Left hindlimb (tissue), 1 donor: ENCODE measurements at places on chromosomes 6 and 20.

GRCh38 chr6:9862603-9863167 is 552.2 kb downstream of the TFAP2A start:
- DNase-seq, result no peak

DNA sequence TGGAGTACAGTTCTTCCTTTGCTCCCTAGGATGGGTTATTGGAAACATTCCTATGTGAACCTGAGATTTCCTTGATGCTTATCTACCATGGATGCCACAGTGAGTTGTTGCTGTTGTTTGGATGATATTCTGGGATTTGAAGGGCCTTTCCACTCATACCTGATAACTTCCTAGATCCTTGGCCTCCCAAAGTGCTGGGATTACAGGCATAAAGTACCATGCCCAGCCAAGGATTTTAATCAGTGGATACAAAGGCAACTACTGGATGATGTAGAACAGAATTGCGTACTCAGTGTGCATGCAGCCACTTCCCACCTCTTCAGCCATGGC is 20.0 kb downstream of the PPP1R16B start:
- DNase-seq, result no peak

GRCh38 chr6:250676-251075 is 41.6 kb upstream of the DUSP22 start:
- no peak for DNase-seq

- DNase-seq, result no peak
Observed at GRCh38 chr6:90263633-90264032, 33.0 kb downstream of the BACH2 start.

DNA sequence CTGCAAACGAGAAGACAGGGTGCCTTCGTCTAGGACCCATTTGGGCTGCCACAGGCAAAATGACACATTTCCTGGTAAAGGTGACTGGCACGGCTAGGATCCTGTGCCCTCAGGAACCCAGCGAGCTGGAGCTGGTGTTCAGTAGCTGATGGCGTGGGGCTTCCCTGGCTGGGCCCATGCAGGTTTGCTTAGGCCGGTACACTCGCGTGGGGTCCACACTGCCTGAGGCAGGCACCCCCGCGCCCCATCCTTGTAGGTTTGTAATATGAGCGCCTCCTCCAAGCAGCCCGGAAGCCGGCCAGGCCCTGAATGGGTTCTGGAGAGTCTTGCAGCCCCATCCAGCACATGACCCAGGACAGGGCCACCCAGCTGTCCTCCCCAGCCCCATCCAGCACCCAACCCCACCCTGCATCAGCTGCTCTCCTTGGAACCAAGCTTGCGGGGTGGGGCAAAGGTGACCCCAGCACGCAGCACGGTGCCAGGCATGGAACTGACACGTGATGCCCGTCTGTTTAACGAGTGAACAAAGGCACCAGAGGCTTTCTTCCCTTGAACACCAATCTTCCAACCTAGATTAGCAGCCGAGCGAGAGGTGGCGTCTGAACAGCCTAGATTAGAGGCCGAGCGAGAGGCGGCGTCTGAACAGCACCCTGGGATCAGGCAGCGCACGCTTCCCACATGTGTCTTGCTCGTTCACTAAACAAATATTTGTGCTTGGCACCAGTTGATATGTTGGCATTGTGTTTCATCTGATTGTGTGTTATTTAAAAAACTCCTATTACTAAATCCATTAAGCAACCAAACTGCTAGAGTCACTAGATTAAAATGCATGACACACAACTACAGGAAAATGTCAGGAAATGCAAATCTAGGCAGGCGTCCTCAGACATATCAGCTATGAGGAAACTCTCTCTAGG is 112.1 kb downstream of the DLL1 start:
- DNase-seq, result no peak

- no peak for DNase-seq
Observed at GRCh38 chr6:159633196-159633595, 59.8 kb downstream of the SOD2 start.
